ENCODE measurements at places on chromosomes 13 and 19.

- DNase-seq, result no peak
Observed at GRCh38 chr19:4472174-4472974, at the start of gene HDGFL2. TSS of gene HDGFL2 (plus strand) at chr19:4472297. CDS start at chr19:4472351, 54 bp downstream.

DNA sequence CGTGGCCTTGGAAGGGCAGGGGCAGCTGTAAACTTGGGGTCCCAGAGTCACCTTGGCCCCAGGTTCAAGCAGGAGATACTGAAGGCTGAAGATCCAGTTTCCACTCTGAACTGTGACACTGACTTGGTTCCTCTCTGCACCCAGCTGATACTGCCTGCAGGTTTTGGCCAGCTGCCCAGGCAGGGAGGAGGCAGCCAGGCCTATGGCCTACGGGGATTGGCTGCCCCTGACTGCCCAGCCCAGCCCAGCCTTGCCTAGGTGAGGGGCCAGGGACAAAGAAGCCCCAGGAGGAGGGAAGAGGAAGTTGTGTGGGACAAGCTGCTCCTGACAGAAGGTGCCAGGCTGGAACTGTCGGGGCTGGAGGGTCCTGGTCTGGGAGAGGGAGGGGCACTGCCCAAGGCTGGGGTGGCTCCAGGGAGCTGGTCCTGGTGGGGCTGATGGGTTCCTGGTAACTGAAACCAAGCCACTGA is 51.7 kb upstream of the CYP4F8 start:
- DNase-seq, result no peak

DNA sequence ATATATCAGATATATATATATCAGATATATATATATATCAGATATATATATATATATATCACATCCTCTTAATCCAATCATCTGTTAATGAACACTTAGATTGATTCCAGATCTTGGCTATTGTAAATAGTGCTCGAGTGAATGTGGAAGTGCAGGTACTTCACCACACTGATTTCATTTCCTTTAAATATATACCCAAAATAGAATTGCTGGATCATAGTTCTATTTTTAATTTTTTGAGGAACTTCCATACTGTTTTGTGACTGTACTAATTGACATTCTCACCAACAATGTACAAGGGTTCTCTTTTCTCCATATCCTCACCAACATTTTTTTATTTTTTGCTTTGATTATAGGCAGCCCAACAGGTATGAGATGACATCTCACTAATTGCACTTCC is 277.5 kb downstream of the NHLRC3 start:
- DNase-seq, result no peak

DNA sequence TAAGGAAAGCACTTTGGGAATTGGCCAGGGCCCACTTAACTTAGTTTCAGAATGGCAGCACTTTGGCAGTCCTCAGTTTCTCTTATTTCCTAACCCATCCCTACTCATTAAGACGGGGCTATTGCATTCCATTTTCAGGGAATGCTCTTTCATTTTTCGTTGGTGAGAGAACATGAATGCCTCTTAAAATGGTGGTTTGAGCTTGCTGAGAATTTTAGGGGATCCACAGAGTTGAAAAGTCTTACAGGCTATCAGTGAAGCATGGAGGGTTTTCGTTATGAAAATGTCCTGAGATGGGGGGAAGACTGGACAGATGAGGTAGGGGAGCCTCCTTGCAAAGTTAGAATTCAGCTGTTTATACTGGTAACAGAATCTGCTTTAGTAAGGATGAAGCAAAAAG is 71.4 kb downstream of the LRCH1 start:
- DNase-seq, result no peak

GRCh38 chr13:36158611-36159010 is 27.4 kb upstream of the DCLK1 start:
- DNase-seq, result no peak

- no peak for DNase-seq
Observed at GRCh38 chr19:10773969-10774368, 56.1 kb downstream of the DNM2 start.

DNA sequence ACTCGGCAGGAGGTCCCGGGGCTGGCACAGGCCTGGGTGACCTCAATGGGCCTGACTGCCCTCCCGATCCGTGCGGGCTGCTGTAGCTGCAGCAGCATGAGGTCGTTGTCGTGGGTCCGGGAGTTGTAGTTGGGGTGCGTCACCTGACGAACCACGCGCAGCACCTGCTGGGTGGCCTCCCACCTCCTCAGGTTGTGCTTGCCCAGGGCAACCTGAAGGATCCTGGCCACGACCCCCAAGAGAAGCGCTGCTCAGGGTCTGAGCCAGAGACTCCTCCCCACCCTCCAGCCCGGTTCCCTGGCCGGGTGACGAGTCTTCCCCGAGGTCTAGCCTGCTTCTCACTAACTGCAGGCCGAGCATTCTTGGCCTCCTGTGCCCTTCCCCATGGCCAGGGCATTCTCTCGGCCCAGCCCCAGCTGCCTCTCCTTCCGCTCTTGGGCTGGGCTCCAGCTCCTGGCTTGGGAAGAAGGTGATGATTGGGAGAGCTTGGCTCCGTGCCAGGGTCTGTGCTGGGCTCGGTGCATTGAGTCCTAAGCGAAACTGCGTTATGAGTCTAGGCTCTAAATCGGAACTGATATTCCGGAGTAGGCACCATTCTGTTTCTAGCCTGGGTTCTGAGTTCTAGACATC is 3.1 kb downstream of the KLK14 start:
- no peak for DNase-seq

- DNase-seq, result no peak
Observed at GRCh38 chr13:43057653-43058317, 34.4 kb downstream of the DNAJC15 start.

DNA sequence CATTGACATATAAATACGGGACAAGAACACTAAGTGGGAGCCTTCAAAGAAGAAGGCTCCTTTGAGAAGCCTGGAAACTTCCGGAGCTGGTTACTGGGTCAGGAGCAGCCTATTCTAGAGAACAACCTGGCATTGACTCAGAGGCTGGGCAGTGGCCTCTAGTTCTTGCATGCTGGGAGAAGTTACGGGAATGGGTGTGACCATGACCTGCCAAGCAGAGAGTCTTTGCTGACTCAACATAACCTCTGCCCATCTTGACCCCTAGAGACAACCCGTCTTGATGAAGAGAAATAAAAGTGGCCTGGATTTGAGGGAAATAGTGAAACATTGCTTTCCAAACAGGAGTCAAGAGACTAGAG is 21.0 kb downstream of the STARD13 start:
- DNase-seq, result no peak

GRCh38 chr13:34124666-34125306 is 306.8 kb downstream of the RFC3 start:
- DNase-seq, result no peak

DNA sequence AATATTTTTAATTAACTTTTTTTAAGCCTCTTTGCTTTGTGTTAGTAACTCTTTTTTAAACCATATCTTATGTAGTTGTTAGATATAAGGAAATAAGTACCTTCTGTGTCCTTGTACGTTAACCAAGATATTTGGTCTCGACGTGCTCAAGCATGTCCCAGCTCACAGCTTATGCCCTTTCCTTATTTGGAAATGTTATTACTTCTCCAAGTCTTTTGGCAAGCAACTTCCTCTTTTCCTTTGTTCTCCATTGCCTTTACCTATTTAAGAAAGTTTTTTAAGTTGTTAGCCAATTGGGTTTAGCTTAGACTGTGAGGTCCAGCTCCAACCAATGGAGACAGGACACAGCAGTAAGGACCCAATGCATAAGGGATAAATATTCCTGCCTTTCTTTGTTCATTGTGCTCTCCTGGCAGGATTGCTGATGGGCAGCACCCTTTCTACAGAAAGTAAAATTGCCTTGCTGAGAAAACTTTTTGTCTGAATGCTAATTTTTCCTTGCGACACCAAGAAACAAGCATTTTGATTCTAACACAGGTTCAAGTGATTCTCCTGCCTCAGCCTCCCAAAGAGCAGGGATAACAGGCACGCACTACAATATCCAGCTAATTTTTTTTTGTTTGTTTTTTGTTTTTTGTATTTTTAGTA is 5.2 kb downstream of the DKKL1 start:
- DNase-seq, result no peak

DNA sequence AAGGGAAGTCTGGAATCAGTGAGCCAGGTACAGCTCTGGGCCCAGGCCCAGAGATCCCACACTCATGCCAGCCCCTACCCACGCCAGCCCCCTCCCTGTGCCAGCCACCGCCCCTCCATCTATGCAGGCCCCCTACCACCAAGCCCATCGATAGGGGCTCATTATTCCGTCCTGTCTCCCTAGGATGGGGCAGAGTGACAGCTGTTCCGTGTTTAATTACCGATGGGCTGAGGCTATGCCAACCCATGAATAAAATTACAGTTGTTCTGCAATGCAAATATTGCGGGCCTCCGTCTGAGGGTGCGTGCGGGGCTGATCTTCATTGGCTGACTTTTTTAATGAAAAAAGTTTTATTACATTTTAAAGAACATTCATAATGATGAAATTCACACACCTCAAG is 35.6 kb upstream of the PEPD start:
- DNase-seq, result no peak

- no peak for DNase-seq
Observed at GRCh38 chr19:15108145-15108844, 1.1 kb downstream of the SYDE1 start.

DNA sequence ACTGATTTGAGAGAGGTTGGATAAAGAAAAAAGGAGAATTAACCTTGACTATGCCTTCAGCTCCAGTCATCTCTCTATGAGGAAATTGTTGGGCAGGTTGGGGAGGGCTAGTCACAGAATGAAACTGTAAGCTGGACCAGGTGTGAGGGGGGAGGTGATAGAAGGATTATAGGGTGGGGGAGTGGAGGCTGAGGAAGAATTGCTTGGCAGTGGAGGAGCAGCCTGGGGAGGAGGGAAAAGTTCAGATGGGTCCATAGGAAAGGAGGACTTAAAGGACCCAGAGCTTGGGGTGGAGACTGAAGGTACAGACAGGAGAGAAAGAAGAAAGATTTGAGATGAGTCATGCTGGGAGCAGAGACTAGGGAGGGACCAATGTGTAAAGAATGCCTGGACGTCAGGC is 8.2 kb upstream of the ZNF431 start:
- DNase-seq, result no peak

Data from activated naive CD4-positive, alpha-beta T cell treated with anti-CD3 and anti-CD28 coated beads, Interleukin-2, amount 50 U/mL, for 16 hours (primary cell).